ENCODE measurements at places on chromosomes 11 and 22.

DNA sequence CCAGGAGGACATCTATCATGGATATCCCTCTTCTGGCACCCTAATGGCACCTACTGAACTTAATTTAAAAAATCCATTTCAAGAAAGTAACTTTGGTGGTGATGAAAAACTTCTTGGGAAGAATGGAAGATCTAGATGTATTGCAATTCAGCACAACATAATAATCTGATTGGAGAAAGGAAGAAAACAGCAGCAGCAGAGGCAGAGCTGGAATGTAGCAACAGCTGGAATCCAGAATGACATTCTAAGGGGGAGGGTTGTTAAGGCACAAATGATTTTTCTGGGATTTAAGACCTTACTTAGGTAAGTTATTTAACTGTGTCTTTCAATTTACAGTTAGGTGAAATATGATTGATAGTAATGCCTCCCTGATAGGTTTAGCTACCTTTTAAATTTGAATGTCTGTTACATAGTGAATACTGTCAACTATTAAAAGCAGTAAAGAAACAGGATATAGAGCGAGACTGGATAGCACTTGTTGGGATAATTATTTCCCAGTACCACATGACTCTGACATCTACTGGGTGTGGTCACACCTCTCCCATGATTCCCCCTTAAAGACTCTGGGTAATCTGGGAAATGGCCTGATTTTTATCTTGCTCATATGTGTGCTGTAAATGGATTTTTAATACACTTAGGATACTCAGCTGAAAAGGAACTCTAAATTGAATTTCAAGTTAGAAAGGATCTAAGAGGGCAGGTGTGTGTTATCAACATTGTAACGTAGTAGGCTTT is 11.7 kb downstream of the CAPRIN1 start:
- DNase-seq = no peak

- DNase-seq = no peak
Observed at GRCh38 chr11:77191429-77191822, 63.4 kb downstream of the MYO7A start.

DNA sequence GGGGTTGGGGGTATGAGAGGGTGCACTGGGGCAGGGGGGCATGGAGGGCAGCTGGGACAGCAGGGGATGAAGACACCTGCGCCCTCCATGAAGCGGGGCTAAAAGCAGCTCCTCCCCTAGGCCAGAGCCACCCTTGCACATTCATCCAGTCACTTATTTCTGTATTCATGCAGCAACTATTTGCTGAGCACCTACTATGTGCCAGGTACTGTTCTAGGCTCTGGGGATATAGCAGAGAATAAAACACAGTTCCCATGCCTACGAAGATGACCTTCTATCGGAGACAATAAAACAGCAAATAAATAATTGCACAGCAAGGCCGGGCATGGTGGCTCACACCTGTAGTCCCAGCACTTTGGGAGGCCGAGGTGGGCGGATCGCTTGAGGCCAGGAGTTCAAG is 5.3 kb downstream of the ALDH3B1 start:
- DNase-seq = no peak

GRCh38 chr11:58471892-58472291 is 29.9 kb upstream of the OR5B12 start:
- DNase-seq = no peak

GRCh38 chr22:36727927-36728488 is 24.5 kb upstream of the CACNG2 start:
- DNase-seq = no peak

DNA sequence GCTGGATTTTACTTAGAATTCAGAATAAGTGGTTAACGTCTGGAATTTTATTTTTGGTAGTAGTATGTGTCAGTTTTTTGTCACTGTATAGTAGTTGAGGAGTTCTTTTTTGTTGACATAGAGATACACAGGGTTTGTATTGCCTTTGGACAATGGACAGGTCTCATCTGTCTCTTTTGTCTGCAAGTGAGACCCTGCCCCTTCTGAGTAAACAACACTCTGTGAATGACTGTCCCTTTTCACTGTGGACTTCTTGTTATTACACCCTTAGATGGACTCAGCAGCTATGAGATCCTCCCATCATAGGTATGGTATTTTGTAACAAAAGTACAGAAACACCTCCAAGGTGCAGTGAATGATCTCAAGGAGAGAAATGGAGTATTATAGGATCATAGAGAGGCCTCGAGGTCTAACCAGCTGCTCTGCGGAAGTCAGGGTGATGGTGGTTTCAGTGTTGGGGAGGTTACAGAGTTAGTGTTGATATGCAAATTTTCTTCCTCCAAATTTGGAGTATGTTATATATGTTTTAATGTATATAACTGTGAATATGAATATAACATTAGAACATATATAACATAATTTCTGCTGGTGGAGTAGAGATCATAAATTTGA is 7.8 kb downstream of the PPP6R3 start:
- DNase-seq = no peak

GRCh38 chr11:121894581-121894980 is 221.4 kb downstream of the BLID start:
- DNase-seq = no peak

GRCh38 chr11:62054484-62055121 is 69.2 kb upstream of the INCENP start:
- no peak for DNase-seq

- DNase-seq = no peak
Observed at GRCh38 chr22:32199341-32199740, 5.5 kb downstream of the RFPL2 start.

- no peak for DNase-seq
Observed at GRCh38 chr11:134516529-134516928, 104.5 kb upstream of the B3GAT1 start.

DNA sequence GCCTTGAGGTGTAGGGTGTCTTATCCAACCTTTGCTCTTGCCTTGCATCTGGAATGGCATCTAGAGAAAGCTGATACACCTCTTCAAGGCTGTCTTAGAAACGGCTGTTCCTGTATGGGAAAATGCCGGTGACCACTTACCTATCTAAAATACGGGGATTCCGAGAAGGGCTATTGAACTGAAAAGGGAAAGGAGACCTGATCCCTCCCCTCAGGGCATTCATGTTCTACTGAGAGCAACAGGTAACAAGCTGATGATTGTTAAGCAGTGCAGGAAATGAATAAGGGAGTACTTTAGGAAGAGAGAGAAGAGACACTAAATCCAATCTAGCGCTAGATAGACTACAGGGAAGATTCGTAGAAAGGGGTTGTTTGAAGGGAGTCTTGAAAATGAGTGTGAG is 1388.1 kb downstream of the FAM181B start:
- DNase-seq = no peak

DNA sequence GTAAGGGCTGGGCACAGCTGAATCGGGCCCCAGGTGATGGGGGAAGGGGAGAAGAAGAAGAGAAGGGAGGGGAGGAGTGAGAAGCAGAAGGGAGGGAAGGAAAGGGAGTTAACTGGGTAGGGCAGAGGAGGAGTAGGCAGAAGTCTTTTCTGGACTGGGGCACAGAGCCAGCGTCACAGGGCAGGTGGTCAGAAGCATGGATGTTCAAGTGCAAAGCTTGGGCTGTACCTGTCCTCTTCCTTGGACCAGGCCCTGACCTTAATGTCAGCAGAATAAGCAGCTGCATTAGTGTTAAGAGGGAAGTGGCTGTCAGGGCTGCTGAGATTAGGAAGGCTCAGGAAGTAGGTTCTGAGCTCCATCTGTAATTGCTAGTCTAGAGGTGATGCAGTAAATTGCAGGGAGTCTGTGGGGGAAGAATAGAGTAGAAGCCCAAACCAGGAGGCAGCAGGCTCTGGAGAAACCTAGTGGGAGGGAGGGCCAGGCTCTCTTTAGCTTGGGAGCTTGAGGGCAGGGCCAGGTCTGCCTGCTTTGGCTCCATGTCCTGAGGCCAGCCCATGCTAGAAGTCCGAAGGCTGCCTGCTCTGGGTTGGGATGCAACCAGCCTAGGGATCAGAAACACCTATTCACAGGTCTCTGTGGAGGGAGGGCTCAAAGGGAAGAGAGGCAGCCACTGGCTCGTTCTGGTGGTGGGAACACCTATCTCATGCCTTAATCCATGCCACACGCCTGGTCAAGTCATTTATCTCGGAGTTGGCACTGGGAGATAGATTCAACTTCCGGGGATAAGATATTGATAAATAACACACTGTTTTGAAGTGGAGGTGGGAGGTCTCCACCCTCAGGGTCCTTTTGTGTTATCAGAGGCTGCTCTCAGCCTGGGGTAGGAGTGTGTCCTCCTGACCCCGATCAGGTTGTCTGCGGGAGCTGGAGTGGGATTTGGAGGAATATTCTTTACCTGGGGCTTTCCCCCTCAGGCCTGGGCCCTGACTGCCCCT is 1.7 kb upstream of the UCP3 start:
- no peak for DNase-seq

GRCh38 chr22:28268171-28268570 is 349.1 kb upstream of the PITPNB start:
- DNase-seq = no peak

GRCh38 chr11:131486100-131486499 is 115.7 kb downstream of the NTM start:
- no peak for DNase-seq

DNA sequence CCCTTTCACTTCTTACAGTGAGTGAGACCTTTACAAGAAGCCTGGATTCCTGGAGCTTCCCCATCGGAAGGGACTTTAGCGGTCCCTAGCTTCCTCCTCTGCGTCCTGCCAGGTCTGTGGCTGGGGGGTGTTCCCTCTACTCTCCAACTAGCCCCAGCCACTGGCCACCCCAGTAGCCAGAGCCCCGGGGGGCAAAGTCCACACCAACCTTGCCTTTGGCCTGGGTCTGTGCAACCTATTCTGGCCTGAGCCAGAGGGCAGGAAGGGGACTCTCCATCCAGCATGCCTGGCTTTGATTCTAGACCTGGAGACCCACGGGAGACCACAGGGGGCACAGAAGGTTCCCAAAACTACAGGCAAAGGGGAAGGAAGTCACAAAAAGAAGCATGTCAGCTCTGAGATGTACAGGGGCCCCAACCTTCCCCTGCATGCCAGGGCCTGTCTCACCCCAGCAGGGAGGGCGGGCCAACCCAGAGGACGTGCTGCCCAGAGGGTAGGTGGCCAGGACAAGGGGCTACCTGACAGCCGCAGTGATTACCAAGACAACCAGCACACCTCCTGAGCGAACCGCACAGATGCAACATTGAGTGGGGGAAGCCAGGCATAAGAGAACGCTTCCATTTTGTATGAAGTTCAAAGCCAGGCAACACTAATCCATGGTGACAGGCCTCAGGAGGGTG is 52.4 kb downstream of the DSCAML1 start:
- no peak for DNase-seq

- no peak for DNase-seq
Observed at GRCh38 chr11:124717421-124717785, 22.3 kb upstream of the NRGN start.

DNA sequence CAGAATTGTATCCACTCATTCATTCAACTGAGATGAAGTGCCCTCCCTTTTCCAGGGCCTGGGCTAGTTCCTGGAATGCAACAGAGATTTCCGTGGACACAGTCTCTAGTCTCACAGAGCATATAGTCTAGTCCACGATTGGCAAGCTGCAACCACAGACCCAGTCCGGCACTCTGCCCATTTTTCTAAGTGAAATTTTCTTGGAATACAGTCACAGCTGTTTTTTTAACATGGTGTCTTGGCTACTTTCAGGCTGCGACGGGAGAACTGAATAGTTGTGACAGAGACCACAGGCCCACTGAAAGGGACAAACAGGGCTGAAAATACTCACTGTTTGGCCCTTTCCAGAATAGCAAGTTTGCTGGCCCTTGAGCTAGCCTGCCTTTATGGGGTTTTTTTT is 29.2 kb downstream of the ALG12 start:
- no peak for DNase-seq

DNA sequence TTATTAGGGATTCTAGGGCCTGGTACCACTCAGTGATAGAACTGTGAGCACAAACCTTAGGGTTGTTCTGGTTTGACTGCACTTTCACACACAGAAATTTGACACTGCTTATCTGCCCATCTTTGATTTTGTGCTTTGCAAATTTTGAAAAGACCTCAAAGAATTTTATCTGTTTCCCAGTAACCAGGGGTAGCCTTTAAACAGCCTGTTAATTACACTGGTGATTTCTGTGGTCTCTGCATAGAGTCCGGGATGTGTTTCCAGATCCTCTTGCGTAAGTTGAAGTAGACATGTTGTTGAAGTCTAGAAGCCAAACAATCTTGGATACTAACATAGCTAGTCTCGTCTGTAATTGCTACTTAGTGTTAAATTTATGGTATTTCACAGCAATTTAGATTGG is 75.3 kb downstream of the C22orf31 start:
- DNase-seq = no peak

- no peak for DNase-seq
Observed at GRCh38 chr22:40396882-40397281, 26.5 kb downstream of the SGSM3 start.

- no peak for DNase-seq
Observed at GRCh38 chr11:128852327-128853023, 14.6 kb downstream of the KCNJ1 start.

GRCh38 chr11:90229791-90230190 is 6.9 kb upstream of the CHORDC1 start:
- no peak for DNase-seq

- DNase-seq = no peak
Observed at GRCh38 chr11:22459048-22459447, 120.9 kb downstream of the SLC17A6 start.

DNA sequence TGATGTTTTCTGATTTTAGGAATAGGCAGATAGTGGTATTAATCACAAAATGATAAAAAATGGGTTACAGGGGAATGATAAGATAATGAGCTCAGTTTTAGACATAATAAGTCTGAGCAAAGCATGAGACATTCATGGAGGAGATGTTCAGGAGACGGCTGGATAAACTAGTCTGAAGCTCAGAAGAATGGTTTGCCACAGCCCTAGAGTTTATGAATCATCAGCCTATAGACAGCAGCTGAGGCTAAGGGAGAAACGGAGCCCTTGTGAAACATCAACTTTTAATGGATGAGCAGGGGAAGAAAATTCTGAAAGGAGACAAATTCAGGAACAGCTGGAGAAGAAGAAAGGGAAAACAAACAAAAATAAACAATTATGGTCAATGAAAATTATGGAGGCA is 87.2 kb downstream of the RELT start:
- no peak for DNase-seq

- no peak for DNase-seq
Observed at GRCh38 chr11:37504921-37505320, 906.9 kb upstream of the RAG2 start.

- DNase-seq = no peak
Observed at GRCh38 chr11:94767291-94767690, 865 bp upstream of the AMOTL1 start.

GRCh38 chr11:336659-337198 is 16.1 kb upstream of the IFITM3 start:
- DNase-seq = no peak

DNA sequence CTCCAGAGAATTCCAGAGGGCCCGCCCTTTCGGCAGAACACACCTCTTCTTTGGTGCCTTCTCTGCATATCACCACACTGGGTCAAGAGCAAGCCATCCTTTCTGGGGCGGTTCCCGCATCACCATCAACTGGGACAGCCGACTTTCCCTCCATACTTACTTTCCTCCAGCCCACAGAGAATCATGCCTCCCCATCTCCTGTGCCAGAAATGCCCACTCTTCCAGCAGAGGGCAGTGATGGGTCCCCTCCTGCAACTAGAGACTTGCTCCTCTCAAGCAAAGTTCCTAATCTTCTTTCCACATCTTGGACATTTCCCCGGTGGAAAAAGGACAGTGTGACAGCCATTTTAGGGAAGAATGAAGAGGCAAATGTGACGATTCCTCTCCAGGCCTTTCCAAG is 157.7 kb downstream of the C11orf91 start:
- no peak for DNase-seq

All from activated T-helper 9 cell treated with anti-CD3 and anti-CD28 coated beads, Interleukin-2, amount 50 U/mL, for 16 hours (primary cell).